ENCODE measurements at places on chromosomes 2 and 18.

GRCh38 chr2:64023485-64024258 lies 4.4 kb upstream of the VPS54 start:
- DNase-seq = no peak

DNA sequence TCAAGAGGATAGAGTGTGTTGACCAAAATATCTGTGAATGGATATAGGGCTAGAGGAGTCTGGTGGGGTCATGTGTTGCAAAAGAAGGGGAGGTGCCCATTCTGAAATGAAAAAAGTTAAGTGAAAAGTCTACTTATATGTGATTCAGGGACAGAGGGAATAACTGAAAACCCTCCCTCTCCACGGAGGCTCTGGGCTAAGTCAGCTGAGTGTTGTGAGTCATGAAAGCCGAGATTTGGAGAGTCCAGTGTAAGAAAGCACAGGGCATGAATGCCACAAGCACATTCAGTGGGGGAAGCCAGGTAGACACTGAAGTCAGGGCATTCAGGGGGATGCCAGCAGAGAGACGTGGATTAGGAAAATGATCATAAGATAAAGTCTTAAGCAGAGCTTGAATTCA lies 871.9 kb downstream of the TSN start:
- no peak for DNase-seq

GRCh38 chr2:23734416-23734815 lies 192.5 kb downstream of the ATAD2B start:
- DNase-seq = no peak

DNA sequence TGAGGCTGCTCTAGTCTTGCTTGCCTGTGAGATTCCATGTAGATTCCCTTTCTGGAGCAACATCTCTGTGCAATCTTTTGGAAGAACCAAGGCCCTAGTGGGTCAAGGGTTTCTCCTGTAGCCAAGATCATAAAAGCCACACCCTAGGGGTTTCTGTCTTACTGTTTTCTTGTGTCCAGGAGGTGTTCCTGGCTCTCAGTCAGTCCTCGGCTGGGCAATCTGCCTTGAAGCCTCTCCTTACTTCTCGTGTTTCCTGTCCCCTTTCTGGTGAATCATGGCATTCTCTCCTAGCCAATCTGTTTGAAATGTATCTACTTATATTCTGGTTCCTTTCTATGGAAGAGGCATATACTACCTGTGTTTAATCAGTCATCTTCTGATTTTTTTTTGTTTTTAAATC lies 484.8 kb upstream of the UBE2E3 start:
- no peak for DNase-seq

- DNase-seq = no peak
Observed at GRCh38 chr2:220127876-220128275, 500.4 kb downstream of the SLC4A3 start.

DNA sequence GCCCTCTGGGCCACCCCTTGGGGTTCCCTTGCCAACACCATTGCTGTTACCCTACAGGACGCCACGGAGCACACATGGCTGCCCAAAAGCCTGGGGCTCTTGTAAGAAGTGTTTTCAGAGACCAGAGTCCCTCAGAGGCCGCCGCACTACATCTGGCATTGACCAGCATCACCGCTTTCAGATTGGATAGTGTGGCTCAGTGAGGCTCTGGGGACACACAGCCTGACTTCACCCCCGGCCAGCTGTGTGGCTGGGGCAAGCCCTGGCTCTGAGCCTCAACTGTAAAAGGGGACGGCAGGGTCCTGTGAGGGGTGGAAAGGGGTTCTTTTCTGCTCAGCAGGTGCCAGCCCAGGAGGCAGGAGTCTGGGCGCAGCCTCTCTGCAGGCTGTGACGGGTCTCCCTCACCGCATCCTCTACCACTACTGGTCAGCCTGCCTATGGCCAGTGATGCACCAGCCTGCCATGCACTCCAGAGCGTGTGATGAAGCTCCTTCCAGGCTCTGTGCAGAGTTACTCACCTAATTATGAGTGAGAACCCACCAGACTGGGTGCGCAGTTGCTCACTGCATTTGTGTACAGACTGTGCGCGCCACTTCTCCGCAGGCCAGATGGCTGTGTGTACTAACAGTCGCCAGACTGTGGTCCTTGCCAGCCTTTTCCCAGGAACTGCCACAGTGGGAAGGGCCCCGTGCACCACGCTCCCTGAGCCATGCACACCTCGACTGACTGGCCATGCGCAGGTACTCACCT lies 10.7 kb upstream of the OTOF start:
- DNase-seq = no peak

DNA sequence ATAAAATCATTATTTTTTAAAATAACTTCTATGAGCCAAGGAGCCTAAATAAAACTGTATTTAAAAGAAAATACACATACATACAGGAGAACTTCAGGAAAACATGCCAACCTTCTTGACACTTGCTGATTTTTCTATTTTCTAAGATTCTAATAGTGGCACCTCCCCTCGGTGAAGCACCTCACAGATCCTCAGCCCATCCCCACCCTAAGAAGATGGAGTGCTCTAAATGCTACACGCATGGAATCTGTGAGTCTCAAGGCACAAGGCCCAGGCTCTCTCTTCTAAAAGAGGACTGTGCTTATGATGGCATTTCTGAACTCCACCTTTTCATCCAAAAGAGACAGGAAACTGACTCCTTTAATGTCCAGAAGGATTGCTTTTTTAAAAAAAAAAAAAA lies 56.3 kb downstream of the RTTN start:
- no peak for DNase-seq

GRCh38 chr2:74845217-74845751 lies 11.4 kb downstream of the HK2 start:
- no peak for DNase-seq

- no peak for DNase-seq
Observed at GRCh38 chr2:172560721-172561120, 4.8 kb downstream of the PDK1 start.

- DNase-seq = no peak
Observed at GRCh38 chr2:120142528-120143219, 80.5 kb downstream of the TMEM185B start.

GRCh38 chr18:49524349-49524748 lies 37.3 kb upstream of the C18orf32 start:
- no peak for DNase-seq

GRCh38 chr2:5538772-5539171 lies 153.4 kb upstream of the SOX11 start:
- no peak for DNase-seq

DNA sequence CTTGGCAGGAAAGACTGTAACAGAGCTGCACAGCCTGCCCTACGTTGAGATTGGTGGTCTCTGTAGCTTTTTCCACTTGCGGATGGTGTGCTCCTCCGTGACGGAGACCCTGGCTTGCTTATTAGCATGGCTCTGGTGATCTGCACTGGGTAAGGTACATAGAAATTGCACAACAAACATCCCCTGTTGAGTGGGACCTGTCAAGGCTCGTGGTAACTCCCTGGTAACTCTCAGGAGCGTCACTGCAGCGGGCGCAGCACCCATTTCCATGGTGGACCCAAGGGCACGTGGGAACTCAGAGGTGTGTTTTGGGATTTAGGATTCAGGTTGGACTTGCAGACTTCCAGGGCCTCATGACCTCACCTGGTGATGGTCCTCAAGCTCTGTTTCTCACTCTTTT lies 1.1 kb downstream of the TRAF3IP1 start:
- DNase-seq = no peak

DNA sequence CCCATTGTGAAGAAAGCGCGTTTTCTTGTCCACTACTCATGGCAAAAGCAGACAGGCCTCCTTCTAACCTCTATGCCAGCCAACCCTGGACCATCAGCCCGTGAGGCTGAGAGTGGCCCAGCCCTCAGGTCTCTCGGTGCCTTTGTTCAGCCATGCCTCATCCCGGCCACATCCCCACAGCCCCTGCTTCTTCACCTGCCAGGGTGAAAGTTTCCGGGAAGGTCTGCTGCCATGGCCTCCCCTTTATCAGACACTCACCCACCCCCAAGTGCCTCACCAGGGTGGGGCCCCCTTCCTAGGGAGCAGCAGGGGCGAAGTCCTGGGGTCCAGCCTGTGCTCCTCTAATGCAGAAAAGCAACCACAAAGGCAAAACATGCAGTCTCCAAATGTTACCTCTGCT lies 478.4 kb upstream of the SALL3 start:
- DNase-seq = no peak

GRCh38 chr2:34656632-34657031 lies 1057.5 kb upstream of the FAM98A start:
- no peak for DNase-seq

DNA sequence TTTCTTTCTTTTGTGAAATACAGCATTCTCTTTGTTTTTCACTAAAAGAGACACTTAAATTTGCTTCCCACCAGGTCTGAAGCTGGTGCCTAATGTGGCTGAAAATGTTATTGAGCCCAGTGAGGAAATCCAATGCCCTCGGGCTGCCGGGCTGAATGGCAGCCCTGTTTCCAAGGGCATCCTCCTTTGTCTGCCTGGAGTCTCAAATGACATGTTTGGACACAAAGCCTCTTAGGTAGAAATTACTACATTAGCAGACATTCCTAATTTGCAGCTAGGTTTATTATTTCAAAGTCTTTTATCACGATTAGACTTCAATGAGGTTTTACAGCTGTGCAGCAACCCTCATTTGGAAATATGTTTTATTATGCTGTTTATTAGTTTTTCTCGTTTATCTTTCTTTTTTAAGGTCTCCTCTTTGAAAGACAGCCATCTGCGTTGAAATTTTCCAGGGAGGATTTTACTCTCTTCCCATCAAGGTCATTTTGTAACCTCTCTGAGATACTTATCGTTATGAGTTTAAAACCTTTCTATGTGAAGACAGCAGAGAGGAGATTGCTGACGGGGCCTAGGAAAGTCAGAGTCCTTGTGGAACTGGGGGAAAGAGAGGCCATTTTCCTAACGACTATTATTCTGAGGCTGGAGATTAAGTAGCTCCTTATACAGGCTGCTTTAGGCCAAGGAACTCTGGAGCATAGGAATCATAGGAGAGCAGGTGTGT lies 59.0 kb upstream of the ZNF532 start:
- DNase-seq = no peak

Measured in GM10248 (cell line).